RPMI7951 (cell line): ENCODE measurements at places on chromosomes 5 and 9.

DNA sequence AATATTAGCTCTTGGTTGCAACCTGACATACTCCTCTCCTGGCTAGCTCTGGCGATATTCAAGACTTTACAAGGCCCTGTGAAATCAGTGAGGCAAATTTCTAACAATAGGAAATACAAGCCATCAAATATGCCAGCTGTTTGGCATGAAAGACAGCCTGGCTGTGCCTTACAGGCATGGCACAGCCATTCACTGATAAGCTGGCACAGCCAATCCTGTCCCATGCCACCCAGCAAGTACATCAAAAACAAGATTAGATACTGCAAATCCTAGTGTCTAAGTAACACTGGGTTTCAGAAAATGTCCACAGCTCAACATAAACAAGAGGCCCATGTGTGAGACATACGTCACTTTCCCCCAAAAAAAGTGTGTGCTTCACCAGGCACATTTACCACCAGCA is 1045.8 kb upstream of the DMAC1 start:
- DNase-seq, result no peak

DNA sequence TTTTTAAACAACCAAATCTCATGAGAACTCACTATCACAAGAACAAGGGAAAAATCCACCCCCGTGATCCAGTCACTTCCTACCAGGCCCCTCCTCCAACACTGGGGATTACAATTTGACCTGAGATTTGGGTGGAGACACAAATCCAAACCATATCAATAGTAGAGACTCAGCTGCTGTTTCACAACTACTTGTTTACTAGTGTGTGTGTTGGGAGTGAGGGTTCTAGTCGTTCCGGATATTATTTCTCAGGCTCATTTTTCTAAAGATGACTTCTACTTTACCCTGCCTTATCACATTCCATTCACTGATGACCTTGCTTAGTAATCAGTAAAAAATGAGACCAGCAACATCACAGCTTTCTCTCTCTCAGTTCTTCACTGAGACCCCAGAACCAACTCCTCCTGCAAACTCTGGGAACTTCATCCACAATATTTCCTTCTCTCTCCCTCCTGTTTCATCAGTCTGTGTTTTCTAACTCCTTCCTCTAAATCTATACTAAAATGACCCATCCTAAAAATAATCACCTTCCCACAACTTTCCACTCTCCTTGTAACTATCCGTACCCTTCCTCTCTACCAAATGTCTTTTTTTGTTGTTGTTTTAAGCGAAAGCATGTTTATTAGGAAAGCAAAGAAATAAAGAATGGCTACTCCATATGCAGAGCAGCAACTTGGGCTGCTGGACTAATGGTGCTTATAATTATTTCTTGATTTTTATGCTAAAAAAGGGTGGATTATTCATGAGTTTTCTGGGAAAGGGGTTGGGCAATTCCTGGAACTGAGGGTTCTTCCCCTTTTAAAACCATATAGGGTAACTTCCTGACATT is 121.5 kb upstream of the SPRY4 start:
- peak; percentile 75 for DNase-seq

- DNase-seq, result no peak
Measured at GRCh38 chr5:43683884-43684471, 81.0 kb downstream of the NNT start.

DNA sequence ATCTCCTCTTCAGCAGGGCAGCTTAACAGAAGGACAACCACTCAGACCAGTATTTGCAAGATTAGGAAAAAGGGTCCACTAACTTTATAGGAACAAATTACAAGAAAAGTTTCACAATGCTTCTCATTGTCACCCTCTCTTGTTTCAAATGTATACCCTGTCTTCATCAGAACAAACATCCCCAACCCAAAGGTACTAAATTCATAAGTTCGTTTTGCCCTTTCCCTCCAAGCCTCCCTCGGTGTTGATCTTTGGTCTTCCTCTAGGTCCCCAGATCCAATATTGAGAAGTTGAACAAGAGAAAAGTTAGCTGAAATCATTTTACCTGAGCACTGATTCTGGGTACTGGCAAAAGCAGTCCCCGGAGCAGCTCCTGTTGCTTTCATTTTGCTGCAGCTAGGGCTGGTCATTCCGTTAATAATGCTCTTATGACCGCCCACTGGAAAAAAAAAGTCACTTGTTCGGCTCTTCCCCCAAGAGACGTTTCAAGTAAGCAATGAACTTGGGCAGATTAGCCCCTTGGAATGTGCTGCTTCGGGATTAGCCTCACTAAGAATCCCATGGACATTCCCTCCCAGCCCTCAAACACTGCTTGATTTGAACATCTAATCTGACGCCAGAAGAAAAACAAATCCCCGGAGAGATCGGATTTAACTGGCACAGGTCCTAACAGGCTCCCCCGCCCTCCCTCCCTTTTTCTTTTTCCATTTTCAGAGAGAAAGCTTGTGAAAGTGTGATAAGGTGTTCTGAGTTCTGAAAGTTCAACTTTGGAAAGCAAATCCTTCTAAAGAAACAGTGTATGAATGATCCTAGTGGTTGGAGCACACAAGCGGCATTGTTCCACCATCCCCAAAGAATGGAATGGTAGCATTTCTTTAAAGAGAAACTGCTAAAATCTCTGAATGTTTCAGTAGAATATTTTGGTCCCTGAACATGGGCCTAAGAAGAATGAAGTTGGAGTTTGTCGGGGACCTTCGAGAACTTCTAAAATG is 252.5 kb downstream of the TRPM3 start:
- DNase-seq, result peak; percentile 28

GRCh38 chr5:157744051-157745011 is 819 bp downstream of the LSM11 start:
- no peak for DNase-seq

- DNase-seq, result no peak
Measured at GRCh38 chr9:121753802-121754654, 102.6 kb downstream of the DAB2IP start.

DNA sequence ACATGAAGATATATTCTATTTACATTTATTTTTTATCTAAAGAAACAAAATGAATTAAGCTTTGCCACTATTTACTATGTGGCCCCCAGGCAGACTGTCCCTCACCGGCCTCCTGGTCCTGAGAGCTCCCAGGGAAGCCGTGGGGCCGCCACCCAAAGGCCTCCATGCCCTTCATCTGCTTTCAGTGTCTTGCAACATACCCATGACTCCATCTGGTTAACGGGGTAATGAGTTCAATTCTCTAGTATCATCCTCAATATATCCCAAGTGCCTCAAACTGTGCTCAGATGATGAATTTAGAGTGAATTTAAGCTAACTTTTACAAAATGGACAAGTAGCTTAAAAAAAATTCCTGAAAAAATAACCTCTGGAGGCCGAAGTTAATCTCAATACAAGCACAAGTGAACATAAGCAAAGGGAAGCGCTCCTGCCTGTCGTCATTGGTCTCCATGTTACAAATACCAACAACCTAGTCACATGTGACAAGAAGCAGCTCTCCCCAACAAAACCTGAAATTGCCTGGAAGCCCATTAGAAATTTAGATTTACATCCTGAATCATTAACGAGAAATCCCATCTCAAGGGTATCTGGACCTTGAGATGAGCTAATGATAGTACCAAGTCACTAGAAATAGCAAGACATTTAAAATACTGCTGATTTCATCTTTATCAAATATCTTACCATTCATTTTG is 26.1 kb downstream of the DAP start:
- DNase-seq, result no peak

DNA sequence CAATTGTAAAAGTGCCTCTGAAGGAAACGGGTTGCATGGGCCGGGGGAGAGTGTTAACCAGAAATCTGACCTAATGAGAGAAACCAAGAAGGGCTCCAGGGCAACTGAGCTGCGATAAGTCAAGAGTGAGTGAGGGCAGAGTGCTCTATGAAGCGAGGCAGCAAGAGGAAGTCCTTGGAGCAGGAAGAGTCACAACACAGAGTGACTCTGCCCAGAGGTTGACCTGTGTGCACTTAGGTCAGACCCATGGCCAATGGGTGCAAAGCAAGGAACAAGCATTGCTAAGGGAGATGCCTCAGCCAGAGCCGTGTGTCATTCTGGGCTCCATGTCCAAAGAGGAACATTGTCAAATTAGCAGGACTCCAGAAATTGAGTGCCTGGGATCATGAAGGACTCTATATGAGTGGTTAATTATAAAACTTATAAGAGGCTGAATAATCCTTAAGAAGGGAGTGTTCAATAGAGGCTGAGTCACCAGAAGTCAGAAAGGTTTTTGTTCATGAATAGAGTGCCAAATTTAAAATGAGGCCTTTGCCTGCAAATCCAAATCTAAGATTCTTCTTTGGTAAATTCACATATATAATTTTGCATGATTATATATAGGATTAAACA is 438.5 kb downstream of the MED10 start:
- no peak for DNase-seq

- DNase-seq, result no peak
Measured at GRCh38 chr5:168165221-168165914, 126.1 kb upstream of the WWC1 start.

GRCh38 chr5:133944263-133945185 is 23.9 kb downstream of the C5orf15 start:
- DNase-seq, result peak; percentile 47

DNA sequence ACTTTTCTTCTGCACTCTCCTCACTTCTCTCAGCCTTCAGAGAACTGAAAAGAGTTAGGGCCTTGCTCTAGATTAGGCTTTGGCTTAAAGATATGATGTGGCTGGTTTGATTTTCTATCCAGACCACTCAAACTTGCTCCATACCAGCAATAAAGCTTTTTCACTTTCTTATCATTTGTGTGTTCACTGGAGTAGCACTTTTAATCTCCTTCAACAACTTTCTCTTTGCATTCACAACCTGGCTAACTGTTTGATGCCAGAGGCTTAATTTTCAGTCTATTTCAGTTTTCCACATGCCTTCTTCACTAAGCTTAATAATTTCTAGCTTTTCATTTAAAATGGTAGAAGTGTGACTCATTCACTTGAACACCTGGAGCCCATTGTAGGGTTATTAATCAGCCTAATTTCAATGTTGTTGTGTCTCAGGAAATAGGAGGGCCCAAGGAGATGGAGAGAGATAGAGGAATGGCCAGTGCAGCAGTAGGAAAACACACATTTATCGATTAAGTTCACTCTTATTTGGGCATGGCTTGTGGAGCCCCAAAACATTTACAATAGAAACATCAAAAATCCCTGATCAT is 5.9 kb downstream of the ATPSCKMT start:
- no peak for DNase-seq

DNA sequence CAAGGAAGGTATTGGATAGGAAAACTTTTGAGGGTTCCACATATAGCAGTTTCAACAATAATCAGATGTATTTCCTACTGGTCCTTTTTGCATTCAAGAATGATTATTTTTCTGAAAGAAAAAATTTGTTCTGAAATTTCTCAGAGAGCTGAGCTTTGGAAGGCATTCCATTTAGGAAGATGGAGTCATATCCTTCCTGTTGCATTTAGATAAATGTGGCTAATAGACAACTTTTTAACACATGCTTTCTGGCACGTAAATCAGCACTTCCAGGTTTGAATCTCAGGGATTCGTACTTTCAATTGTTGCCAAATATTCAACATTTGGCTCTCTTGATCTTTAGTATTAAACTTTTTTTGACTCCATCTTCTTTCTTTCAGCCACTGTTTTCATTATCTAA is 24.8 kb upstream of the TLR4 start:
- no peak for DNase-seq

DNA sequence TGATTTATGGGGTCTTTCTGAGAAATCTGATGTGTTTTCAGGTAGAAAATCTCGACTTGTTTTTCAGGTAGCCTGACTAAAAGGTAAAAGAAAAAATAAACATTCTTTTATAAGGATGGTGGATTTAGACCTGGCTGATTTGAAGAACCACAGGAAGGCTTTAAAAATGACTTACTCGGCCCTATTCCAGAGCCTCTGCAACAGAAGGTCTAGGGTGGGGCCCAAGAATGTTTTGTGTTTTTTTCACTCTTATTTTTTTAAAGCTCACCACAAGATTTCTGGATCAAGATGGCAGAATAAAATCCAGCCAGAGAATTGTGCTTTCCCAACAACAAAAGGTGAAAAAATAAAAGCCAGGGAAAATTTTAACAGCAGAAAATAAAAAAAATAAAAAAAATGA is 59.1 kb downstream of the FNBP1 start:
- no peak for DNase-seq

GRCh38 chr5:34485768-34486030 is 170.4 kb upstream of the RAI14 start:
- DNase-seq, result no peak

DNA sequence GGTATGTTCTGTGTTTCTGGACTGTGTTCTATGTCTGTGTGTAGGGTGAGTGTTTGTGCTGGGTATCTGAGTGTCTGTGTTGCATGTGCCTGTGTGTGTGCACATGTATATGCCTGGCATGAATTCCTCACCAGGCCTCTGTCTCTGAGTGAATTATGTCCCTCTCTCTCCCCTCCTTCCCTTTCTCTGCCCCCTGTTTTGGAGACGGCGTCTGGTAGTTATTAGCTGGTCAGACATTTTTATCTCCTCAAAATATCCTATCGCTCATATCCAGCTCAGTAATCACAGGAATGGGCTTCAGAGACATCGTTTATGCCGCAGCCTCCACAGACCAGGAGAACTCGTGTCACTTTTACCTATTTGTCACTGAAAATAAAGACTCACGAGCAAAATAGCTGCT is 483.2 kb upstream of the BRINP1 start:
- DNase-seq, result no peak

- no peak for DNase-seq
Measured at GRCh38 chr5:37184748-37185364, 64.3 kb downstream of the CPLANE1 start.

GRCh38 chr5:5141625-5142525 is 1.7 kb downstream of the ADAMTS16 start:
- peak; percentile 65 for DNase-seq

DNA sequence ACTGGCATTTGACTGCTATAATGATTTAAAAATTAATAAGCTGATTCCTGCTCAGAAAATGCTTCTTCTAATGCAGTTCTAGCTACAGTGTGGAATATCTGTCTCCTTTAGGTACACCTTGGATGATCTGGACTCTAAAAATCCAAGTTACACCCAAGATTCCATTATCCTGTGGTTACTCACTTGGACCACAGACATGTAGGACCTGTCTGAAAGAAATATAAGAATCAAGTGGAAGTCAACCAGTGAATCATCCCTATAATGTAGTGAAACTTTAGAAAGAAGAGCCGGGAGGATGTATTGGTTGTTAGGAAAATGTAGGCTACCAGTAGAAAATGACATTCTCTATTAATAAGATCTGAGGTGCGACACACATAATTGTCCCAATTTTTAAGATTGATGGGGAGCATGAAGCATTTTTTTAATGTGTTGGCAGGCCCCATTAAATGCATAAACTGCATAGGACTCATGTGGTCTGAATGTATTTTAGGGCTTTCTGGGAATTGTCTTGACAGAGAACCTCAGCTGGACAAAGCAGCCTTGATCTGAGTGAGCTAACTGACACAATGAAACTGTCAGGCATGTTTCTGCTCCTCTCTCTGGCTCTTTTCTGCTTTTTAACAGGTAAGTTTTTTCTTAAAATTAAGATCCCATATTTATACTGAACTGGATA is at the start of gene SPINK6:
SPINK6 (plus strand) TSS at position 512 of the 673 bp plus-strand sequence; CDS start at position 567, 55 bp downstream.
- peak; percentile 9 for DNase-seq

GRCh38 chr9:98495530-98495929 is 213.2 kb downstream of the GABBR2 start:
- no peak for DNase-seq
